ENCODE measurements at places on chromosomes 12 and 14.
A peak's percentile ranks its signal among the peaks of the same experiment; 100 is the strongest.

DNA sequence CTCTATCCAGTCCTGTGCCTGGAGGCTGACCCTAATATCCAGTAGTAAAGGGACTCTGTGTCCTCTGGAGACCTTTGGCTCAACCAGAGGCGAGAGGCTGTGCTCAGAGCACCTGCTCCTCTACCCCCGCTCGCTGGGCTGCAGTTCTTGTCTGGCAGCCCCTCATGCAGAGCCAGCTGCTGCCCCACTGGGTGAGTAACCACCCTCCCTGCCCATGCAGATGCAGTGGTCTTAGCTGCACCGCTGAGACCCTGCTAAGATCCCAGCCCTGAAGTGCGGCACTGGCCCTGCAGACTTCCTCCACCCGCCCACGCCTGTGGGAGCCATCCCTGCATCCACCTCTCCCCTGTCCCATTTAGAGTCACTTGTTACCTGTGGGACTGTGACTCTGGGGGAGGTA, 347.5 kb upstream of the SFSWAP start:
- DNase-seq: no peak

DNA sequence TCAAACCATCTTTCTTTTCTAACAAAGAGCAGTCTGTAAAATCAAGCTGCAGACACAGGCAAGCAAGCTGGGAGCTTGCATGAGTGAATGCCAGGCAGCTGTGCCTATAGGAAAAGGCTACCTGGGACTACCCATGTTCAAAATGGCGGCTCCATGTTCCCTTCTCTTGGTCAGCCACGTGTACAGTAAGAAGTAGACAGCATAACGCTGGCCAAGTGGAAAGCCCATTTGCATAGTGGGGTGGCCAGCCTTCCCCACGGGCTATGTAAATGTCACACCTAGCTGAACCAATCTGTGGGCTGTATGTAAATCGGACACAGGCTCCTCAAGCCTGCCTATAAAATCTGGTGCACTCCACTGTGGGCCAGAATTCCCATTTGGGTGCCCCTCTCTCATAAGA, 117.1 kb downstream of the SYT10 start:
- no peak for DNase-seq

DNA sequence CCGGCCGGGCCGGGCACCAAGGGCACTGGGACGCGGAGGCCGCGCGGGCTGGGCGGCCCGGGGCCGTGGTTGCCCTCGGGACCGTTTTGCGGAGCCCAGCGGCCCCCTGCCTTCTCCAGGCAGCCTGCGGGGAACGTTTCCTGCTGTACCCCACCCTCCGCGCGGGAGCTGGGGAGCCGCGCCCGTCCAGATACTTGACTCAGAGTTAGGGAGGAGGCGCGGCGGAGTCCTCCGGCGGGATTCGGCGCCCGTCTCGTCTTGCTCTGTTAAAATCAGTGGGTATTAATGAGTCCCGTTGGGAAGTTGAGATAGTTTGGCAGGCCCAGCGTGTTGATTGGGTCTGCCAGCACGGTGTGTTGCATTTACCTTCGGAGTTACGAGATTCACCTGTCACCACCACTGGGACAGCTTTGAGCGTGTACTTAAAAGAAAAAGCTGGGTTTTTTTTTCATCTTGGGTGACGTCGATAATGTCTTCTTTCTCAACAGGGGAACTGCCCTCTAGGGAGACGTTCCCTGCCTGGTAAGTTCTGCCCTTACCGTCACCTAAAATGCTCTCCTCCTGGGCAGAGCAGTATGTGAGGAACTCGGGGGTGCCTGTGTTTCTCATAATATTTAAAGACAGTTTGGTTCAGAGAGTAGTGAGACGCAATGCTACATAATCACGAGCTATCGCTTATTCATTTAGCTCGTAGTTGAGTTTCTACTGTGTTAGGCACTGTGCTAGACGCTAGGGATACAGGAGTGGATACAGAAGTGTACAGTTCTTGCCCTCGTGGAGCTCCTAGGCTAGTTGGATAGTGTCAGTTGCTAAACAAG, 596 bp downstream of the DLST start:
- peak; percentile 26 for DNase-seq

DNA sequence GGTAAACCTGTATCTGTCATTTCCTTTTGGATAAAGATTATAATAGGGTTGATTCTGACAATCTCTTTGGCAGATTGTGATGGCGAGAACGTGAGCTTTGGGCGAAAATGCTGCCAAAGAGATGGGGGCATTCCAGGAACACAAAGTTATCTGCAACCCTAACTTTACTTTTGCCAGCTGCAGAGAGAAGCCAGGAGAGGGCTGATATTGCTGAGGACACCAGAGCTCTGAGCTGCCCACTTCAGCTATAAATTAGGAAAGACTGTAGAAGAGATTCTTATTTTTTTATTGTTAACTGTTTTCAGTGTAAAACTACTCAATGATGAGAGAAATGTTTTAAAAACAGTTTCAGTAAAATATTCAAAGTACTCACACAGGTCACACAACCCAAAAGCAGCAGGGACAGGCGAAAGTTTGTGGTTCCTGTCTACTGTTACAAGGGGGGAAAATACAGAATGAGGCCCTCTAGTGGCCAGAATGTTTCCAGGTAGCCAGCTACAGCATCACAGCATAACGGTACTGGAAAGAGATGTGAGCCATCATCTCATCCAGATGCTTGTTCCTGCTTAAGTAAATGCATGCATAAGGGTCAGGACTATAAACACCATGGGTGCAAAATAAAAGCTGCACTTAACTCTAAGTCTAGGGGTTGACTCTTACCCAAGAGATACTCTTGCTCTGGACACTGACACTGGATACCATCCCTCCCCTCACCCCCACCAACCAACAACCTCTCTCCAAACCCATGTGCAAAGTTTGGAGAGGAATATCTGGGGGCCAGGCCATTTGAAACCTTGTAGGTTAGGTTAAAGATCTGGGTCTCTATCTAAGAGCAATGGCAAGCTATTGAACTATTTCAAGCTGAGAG, 498.4 kb downstream of the RMST start:
- DNase-seq: no peak

GRCh38 chr12:102095677-102096263, 24.1 kb downstream of the NUP37 start:
- DNase-seq: no peak

- DNase-seq: no peak
These were observed 12.8 kb upstream of the PALS1 start for GRCh38 chr14:67228325-67228984.

GRCh38 chr12:102939670-102940222, 17.7 kb upstream of the ASCL1 start:
- no peak for DNase-seq

DNA sequence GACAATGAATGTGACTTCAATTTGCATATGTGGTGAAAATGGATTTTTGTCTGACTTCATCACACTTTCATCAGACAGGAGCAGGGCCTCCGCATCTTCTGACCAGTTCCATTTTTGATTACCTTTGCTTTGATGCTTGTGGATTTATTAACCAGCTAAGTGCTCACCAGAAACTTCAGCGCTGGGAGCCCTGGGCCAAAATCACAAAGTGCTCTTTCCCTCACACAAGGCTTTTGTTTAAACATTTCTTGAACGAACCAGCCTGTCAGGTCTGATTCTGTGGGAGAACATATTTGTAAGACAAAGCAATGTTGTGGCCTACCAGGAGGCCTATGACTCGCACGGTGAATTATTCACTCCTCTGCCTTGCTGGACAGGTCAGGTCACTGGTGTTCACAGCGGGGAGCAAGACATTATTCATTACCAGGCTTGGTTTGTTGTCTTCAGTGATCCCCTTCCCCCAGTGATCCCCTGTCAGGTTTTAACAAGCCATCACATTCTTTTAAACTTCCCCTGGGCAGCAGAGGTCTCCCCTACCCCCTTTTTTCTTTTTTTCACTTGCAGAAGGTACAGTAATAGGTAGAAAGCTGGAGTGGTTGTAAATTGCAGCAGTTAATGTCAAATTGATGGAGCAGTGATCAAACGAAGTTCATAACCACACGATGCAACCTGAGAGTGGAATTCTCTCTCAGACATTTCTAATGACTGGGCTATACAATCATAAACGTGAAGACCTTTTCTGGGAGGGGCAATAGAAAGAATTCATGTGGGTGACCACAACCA, 167.5 kb upstream of the PRICKLE1 start:
- DNase-seq: no peak

- DNase-seq: no peak
These were observed 15.1 kb downstream of the EPYC start for GRCh38 chr12:90989686-90990111.

DNA sequence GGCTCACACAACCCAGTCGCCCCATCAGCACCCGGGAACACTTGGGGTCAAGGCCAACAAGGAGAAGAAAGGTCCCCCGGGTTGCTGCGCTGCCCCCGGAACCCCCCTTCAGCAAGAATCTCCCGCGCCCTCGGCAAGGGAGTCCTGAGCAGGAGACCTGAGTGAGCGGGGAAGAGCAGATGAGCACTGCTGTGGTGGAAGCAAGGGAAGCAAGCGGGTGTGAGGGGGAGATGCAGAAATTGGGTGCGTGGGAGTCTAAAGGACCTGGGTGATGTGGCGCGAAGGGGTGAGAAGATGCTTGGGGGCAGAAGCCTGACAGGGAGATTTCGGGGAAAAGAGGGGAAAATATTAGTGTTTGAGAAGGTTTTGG, 105.5 kb upstream of the PRB2 start:
- DNase-seq: no peak

- DNase-seq: no peak
These were observed 13.6 kb upstream of the MLXIP start for GRCh38 chr12:122064780-122065588.

GRCh38 chr12:108643941-108644810, 10.5 kb upstream of the SELPLG start:
- DNase-seq: no peak

GRCh38 chr14:64948612-64949210, 6.2 kb upstream of the GPX2 start:
- no peak for DNase-seq

DNA sequence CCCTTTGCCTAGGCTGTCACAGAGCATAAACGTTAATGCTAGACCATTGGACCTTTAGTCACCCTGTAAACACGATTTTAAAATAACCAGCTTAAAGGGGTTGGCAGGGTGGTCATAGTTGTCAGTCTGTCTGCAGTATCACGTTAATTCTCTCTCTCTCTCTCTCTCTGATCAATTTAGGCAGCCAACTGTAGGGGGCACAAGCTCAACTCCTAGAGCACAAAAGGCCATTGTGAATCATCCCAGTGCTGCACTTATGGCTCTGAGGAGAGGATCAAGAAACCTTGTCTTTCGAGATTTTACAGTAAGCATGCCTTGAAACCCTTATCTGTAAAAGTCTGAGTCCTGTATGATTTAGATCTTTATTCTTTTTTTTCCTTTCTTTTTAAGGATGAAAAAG, 97.1 kb downstream of the SCAF11 start:
- no peak for DNase-seq

GRCh38 chr12:131332224-131332623, 378.5 kb downstream of the ADGRD1 start:
- DNase-seq: no peak

DNA sequence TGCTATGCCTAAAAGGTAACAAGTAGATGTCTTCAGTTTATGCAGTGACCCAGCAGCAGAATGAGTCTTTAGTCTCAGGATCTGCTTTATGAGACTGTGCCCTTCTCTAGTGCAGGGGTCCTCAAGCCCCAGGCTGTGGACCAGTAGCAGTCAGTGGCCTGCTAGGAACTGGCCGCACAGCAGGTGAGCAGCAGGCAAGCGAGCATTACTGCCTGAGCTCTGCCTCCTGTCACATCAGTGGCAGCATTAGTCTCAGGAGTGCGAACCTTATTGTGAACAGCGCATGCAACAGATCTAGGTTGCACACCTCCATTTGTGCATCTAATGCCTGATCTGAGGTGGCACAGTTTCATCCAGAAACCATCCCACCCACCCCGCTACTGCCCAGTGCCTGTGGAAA, 38.4 kb downstream of the LRP6 start:
- no peak for DNase-seq

DNA sequence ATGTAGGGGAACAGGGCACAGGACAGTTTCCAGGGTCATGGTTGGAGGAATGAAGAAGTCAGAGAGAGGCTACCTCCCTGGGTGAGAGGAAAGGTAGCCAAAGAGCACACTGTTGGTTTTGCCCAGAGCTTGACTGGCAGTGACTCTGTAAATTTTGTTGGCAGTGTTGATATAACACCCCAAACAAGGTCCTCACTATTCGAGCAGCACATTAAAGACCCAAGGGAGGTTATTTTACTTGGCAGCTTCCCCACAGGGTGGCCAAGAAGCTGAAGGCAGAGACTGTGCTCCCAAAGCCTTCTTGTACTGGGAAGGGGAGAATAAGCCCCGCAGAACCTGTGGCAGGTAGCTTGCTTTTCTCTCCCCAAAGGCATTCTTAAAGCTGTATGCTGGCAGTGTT, 40.6 kb downstream of the WSCD2 start:
- no peak for DNase-seq

- no peak for DNase-seq
These were observed 353.8 kb downstream of the AACS start for GRCh38 chr12:125418902-125419564.

- no peak for DNase-seq
These were observed 75.5 kb downstream of the AVPR1A start for GRCh38 chr12:63075376-63076060.

DNA sequence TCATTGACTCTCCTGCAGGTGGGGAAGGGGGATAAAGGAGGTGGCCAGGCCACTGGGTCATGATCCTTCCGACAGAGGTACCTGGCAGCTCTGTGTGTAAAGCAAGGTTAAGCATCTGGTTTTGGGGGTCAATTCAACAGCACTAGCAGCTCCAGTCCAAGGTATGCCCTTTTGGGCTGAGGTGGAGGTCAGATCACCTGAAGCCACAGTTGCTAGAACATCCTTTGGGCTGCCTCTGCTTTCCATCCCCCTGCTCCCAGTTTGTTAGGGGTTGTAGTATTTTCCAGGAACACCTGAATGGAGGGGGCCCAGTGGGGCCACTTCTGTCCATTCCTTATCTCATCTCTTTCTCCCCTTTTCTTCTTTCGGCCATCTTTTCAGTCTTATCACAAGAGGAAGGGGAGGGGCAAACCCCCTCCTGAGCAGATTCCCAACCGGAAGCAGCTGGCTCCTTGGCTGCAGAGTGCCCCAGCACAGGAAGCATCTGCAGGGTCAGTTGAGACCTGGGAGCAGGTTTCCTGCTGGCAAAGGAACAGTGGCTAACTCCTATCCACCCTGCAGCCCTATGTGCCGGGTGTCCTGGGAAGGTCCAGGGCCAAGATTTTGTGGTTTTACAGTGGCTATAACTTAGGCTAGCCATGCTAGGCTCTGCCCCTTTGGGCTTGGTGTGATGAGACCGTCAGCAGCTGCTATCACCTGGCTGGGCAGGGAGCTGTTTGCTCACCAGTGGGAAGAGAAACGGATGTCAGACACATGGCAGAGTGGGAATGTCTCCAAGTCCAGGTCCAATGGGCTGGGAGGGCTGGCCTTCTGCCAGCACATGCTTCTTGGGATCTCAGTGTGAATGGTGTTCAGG, 40.2 kb downstream of the SH2B3 start:
- DNase-seq: no peak

- no peak for DNase-seq
These were observed 6.6 kb downstream of the CACNB3 start for GRCh38 chr12:48824905-48825304.

All from activated T-cell treated with anti-CD3 and anti-CD28 coated beads for 24 hours (primary cell).